ENCODE measurements at places on chromosomes 7 and 10. TPM values are rescaled to one million over a fixed set of nuclear protein-coding genes. Genes with fewer than 3 reads are reported as not detected.

DNA sequence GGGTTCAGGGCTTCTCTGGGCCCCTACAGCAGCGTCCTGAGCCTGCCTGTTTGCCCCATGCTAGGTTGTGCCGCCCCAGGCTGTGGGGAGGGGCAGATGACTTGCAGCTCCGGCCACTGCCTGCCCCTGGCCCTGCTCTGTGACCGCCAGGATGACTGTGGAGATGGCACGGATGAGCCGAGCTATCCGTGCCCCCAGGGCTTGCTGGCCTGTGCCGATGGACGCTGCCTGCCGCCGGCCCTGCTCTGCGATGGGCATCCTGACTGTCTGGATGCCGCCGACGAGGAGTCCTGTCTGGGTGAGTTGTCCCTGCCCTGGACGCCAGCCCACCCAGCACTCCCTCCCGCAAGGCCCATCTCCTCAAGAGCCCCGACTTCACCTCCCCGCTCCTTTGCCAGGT lies 15.7 kb upstream of the ZNF467 start:
- H3K4me1 ChIP-seq, result no peaks in the 10 kb centered on the region
- H3K4me3 ChIP-seq, result no peak overlapping the region
- H3K27me3 ChIP-seq, result peaks cover 44% of the 10 kb centered on the region
- no peak overlapping the region for H3K27ac ChIP-seq
- no peak for DNase-seq
- H3K36me3 ChIP-seq, result no peaks in the 10 kb centered on the region

The AUTS2 gene
- 3.5 TPM for polyA plus RNA-seq

DNA sequence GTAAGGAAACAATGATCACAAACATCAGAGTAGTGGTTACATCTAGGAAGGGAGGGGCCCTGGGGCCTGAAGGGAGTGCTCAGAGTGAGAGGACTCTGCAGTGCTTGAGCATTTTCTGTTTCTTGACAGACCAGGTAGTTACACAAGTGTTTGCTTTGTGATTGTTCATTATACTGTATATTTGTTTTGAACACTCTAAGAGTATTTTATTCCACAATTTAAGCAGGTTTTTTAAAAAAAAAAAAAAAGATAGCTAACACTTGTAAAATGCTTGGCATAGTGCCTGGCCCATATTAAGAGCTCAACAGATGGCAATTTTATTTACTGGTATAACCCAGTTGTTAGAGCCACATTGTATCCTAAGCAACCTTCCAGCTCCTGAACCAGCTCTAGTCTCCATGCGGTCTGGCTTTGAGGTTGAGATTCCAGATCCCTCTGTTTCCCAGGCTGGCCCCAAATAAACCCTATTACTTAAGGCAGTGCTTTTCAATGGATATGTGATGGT lies 20.1 kb upstream of the ATXN7L1 start:
- no peak for DNase-seq
- no peak overlapping the region for H3K27ac ChIP-seq
- no peak overlapping the region for H3K4me3 ChIP-seq
- no peaks in the 10 kb centered on the region for H3K27me3 ChIP-seq

DNA sequence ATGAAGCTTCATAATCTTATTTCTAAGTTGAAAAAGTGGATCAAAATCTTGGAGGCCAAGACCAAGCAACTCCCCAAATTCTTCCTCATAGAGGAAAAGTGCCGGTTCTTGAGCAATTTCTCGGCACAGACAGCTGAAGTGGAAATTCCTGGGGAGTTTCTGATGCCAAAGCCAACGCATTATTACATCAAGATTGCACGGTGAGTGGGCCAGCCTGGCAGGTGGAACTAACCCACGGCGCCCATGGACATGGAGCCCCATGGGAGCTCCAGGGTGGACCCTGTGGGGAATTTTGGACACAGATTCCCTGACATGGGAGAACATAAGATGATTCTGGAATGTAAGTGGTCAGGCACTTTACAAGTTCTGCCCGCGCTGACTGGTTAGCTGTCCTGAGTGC lies 125.9 kb downstream of the TRRAP start:
- H3K4me1 ChIP-seq, result no peaks in the 10 kb centered on the region
- H3K27ac ChIP-seq, result no peak overlapping the region
- peaks cover 78% of the 10 kb centered on the region for H3K36me3 ChIP-seq
- H3K27me3 ChIP-seq, result no peaks in the 10 kb centered on the region
- no peak for DNase-seq

Data from IMR-90 (cell line).